Bronchus fibroblast of lung (primary cell): ENCODE measurements at places on chromosomes 4 and X. TPM values are rescaled to one million over a fixed set of nuclear protein-coding genes. Genes with fewer than 3 reads are reported as not detected.

ZNF711 gene
- 1.6 and 2.5 TPM in 2 replicates for total RNA-seq

SRPK3 gene
- total RNA-seq = 0.59 and 0.84 TPM in 2 replicates

MFAP3L gene
- 0.50 and 1.3 TPM in 2 replicates for total RNA-seq

RBM47 gene
- total RNA-seq = 0.30 and 0.50 TPM in 2 replicates

CXCL11 gene
- total RNA-seq = not detected in 2 replicates

CABS1 gene
- total RNA-seq = not detected in 2 replicates

AMOT gene
- total RNA-seq = 5.0 and 6.1 TPM in 2 replicates

ABLIM2 gene
- total RNA-seq = under 0.01 TPM in 1 of 2 replicates, not detected in the other

MMRN1 gene
- not detected in 2 replicates for total RNA-seq

ARHGAP6 gene
- 2.2 and 2.9 TPM in 2 replicates for total RNA-seq

TBX22 gene
- not detected in 2 replicates for total RNA-seq

KLKB1 gene
- total RNA-seq = not detected in 2 replicates

HTR2C gene
- total RNA-seq = not detected in 2 replicates

SPARCL1 gene
- under 0.01 TPM in 1 of 2 replicates, not detected in the other for total RNA-seq

IDUA gene
- 1.0 and 4.8 TPM in 2 replicates for total RNA-seq

TGIF2LX gene
- not detected in 2 replicates for total RNA-seq

SPANXD gene
- not detected in 2 replicates for total RNA-seq

WAS gene
- total RNA-seq = 0.17 and 0.89 TPM in 2 replicates

ANK2 gene
- total RNA-seq = 4.2 and 5.7 TPM in 2 replicates

MTMR8 gene
- 0.59 TPM in 1 of 2 replicates, not detected in the other for total RNA-seq

NPFFR2 gene
- total RNA-seq = not detected in 2 replicates

GPRASP2 gene
- 9.8 and 10.6 TPM in 2 replicates for total RNA-seq

IL9R gene
- total RNA-seq = not detected in 2 replicates

SMIM31 gene
- not detected in 2 replicates for total RNA-seq

GC gene
- not detected in 2 replicates for total RNA-seq

CYBB gene
- not detected in 2 replicates for total RNA-seq

PDHA1 gene
- total RNA-seq = 38.5 and 50.7 TPM in 2 replicates

PRMT9 gene
- total RNA-seq = 7.1 and 8.7 TPM in 2 replicates

TMPRSS11A gene
- not detected in 2 replicates for total RNA-seq

HSFX3 gene
- total RNA-seq = not detected in 2 replicates

GRXCR1 gene
- total RNA-seq = not detected in 2 replicates

STAP1 gene
- total RNA-seq = not detected in 2 replicates
